ENCODE measurements at places on chromosomes 12 and 14.

DNA sequence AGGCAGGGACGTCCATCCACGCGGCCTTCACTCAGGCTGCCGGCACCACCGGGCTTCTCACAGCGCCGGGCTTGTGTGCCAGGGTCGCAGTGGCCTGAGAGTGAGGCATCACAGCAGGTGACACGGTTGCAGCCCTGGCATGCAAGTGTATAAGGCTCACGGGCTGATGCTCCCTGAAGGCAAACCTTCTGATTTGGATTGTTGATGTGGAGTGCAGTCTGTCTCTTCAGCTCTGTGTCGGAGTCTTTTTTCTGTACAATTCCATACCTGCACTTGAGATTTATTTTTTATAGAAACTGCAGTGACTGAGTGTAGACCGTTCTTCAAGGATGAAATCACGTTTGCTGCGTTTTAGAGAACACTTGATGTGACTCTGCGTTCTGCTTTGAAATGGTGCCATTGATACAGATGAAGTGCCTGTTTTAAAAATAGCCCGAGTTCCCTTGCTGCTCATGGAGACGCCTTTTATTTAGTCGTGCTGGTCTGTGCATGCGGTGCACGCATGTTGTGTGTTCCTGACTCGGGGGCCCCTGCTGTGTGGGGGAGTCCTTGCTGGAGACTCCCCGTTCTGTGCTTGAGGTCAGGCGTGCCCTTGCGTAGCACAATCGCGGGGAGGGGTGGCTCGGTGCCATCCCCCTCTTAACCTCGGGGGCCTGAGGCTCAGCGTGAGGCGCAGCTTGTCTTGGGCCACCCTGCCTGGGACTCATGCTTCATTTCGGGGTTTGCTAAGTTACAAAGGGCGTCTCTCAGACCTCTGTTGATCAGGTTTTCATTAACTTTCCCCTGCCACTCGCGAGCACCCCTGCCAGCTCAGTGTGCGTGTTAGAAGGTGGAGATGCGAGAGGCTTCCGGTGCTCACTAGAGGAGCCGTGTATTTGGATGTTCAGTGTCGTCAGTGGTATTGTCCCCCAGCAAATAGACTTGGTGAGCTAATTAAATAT lies 21.6 kb upstream of the AMN start:
- DNase-seq, result no peak

DNA sequence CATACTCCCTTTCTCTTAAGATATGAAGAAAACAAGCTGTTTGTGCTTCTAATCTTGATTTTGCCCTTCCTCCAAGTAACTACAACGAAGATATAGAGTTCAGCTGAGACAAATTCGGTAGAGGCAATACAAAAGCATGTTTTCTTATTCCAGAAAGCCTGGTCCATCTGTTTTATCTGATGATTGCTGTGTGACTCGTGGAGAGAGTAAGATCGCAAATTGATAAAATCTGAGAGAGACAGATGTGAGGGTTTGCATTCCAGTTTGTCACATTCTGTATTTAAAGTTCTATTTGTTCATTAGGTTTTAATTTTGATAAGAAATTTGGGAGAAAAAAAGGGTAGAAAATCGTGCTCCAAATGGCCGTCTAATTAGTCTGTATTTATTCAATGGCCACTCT lies 192.1 kb downstream of the CPNE8 start:
- no peak for DNase-seq

GRCh38 chr12:111170543-111170942 lies 198.4 kb downstream of the PHETA1 start:
- no peak for DNase-seq

DNA sequence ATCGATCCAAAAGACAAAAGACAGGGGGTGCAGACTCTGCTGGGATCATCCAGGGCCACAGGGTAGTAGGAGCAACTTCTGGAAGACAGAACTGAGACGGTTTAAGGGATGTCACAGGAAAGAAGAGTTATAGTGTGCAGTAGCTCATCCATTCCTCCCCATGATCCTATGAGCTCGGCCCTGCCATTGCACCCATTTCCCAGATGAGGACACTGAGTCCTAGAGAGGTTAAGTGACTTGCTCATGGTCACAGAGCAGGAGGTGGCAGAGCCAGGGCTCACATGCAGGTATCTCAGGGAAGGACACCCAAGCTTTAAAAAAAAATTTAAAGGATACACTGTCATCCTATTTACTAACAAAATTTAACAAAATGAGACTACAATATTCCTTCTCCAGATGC lies 86.1 kb upstream of the FZD10 start:
- DNase-seq, result no peak

- DNase-seq, result no peak
Measured at GRCh38 chr12:13670285-13670866, 311.0 kb downstream of the GRIN2B start.
